Neural progenitor cell (in vitro differentiated cells): ENCODE measurements at places on chromosomes 11 and 22.

GRCh38 chr11:131145791-131146190, 224.6 kb upstream of the NTM start:
- DNase-seq, result no peak

GRCh38 chr11:210122-210802, 2.8 kb downstream of the RIC8A start:
- no peak for DNase-seq

GRCh38 chr11:61627850-61628661, 47.2 kb upstream of the SYT7 start:
- DNase-seq, result peak; percentile 86

DNA sequence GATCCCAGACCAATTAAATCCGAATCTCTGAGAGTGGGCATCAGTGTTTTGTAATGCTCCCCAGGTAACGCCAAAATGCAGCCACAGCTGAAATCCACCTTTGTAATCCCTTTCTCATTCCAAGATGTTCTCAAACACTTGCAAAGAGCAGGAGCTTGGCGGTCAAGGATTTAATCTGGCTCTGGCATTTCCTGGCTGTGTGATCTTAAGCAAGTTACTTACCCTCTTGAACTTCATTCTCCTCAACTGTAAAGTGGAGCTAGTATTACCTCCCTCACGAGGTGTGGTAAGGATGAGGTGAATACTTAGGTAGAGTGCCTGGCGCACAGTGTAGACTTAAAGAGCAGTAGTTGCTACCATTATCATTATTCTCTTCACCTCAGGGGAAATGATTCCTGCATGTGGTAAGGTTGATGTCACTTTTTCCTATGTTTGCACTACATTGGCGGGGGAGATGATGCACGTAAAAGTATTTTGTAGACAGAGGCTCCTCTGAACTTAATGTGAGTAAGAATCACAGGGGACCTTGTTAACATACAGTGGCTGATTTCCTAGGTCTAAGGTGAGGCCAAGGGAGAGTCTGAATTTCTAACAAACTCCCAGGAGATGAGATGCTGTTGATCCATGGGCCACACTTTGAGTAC, 210.4 kb upstream of the PITPNB start:
- DNase-seq, result no peak

GRCh38 chr22:23822101-23822671, 16.6 kb downstream of the DERL3 start:
- DNase-seq, result no peak

DNA sequence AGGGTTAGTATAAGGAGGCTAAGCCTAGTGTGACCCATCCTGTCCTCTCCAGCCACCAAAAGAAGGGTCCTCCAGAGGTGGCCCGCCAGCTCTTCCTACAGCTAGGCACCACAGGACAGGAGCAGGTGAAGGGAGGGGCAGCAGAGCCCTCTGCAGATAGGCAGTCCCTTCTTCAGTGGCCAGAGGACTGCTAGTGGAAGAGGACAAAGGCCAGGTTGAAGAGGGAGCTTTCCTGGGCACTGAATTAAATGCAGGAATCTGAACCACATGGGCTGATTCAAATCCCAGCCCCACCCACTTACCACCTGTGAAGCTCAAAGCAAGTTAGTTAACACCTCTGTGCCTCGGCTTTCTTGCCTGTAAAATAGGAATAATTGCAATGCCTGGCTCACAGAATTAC, 409.5 kb downstream of the NXPE2 start:
- peak; percentile 21 for DNase-seq

DNA sequence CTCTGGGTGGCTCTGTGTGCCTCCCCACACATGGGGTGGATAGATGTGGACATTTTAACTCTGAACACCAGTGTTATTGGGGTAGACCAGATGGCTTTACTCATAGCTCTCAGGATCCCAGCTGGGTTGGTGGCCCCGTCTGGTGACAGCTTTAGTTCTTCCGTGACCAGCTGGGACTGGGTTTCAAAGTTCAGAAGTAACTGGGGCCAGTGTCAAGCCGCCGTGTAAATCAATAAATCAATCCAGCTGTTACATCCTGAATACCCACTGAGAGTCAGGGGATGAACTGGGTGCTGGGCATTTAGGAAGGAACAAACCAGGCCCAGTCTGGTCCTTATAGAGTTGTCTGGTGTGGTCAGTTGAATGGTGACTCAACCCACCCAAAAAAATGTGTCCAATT, 269.4 kb downstream of the CTTN start:
- no peak for DNase-seq

GRCh38 chr11:69943506-69943905, 124.3 kb upstream of the FGF3 start:
- DNase-seq, result no peak

- DNase-seq, result no peak
These were observed 2.1 kb downstream of the TPCN2 start for GRCh38 chr11:69050592-69051380.
